Left colon (tissue), 2 donors: ENCODE measurements at places on chromosomes 5 and 9.

DNA sequence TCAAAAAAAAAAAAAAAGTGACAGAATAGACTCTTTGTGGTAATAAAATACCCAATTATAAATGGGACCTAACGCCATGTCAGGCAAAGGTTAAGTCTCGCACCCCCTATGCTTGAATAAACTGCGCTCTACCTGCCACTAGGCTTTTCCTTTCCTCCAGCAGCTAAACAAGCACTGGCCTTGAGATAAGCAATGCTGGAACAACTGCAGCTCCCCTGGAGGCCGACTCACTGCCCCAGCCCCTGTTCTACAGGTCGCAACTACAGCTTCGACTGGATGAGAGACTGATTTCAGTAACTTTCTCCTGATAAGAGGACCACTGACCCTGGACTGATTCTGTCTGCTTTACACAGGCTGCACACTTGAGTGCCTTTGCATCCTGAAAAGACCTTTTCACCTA, 210.2 kb downstream of the HSPA4 start:
- DNase-seq = no peak

DNA sequence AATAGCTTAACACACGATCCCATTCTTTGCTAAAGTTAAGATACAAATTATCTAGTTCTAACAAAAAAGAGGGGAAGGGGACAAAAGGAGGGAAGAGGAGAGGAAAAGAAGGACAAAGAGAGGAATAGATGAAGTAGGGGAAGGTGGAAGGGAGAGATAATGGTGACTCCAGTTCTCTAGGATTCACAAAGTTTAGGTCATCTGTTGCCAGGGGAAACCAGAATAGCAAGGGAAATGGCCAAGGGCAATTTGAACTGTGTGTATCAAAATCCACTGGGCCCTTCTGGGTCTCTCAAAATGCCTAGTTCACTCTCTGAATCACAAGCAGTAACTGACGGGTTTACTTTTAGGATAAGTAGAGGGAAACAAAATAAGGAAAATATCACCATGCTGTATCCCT, 7.6 kb downstream of the SLC24A2 start:
- no peak for DNase-seq

DNA sequence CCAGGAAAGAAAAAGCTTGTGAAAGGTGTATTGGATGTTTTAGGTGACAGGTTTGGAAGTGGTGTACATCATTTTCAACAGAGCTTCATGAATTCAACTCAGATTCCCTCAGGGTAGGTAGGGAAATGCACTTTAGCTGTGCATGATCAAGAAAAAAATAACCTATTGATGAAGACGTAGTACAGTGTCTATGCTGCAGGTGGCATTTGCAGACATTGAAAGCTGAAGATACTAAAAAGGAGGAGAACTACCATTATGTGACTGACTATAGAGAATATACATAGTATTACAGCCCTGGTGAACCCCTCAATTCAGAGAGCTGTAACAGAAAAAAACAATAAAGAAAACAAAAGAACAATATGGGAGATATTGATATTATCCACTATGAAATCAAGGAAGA, 2344.7 kb upstream of the ACO1 start:
- DNase-seq = no peak

GRCh38 chr5:50922942-50923767, 256.7 kb downstream of the PARP8 start:
- no peak for DNase-seq

- DNase-seq = no peak
Measured at GRCh38 chr9:95488954-95489353, 27.8 kb downstream of the PTCH1 start.

DNA sequence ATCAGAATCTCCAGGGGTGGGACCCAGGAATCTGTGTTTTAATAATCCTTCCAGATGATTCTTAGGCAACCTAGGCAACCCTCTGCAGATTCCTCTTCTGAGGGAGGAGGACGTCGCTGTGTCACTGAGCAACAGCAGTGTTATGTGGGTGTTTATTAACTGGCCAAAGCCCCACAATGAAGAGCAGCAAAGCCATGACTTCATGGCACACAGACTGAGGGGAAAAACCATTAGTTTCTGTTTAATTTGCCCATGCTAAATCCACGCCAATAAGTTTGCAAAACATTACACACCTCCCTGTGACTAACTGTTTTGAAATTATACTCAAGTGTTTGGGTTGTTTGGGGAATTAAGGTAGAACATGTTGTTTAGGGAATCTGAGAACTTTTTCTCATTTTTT, 83.7 kb upstream of the TMED7 start:
- no peak for DNase-seq

GRCh38 chr5:92378966-92379611, 996.0 kb upstream of the ARRDC3 start:
- no peak for DNase-seq
